Keratinocyte (primary cell): ENCODE measurements at places on chromosomes 6 and 20.
A peak's percentile ranks its signal among the peaks of the same experiment; 100 is the strongest.

- no peaks in the 10 kb centered on the region for H3K36me3 ChIP-seq
- no peak overlapping the region for H3K4me3 ChIP-seq
- no peaks in the 10 kb centered on the region for H3K27me3 ChIP-seq
- no peak overlapping the region for H3K27ac ChIP-seq
Observed at GRCh38 chr6:23518294-23518693, 607.7 kb upstream of the NRSN1 start.

- no peaks in the 10 kb centered on the region for H3K4me1 ChIP-seq
- H3K36me3 ChIP-seq, result no peaks in the 10 kb centered on the region
- no peak for DNase-seq
- H3K27ac ChIP-seq, result no peak overlapping the region
Observed at GRCh38 chr6:161973064-161973463, 699.2 kb upstream of the AGPAT4 start.

DNA sequence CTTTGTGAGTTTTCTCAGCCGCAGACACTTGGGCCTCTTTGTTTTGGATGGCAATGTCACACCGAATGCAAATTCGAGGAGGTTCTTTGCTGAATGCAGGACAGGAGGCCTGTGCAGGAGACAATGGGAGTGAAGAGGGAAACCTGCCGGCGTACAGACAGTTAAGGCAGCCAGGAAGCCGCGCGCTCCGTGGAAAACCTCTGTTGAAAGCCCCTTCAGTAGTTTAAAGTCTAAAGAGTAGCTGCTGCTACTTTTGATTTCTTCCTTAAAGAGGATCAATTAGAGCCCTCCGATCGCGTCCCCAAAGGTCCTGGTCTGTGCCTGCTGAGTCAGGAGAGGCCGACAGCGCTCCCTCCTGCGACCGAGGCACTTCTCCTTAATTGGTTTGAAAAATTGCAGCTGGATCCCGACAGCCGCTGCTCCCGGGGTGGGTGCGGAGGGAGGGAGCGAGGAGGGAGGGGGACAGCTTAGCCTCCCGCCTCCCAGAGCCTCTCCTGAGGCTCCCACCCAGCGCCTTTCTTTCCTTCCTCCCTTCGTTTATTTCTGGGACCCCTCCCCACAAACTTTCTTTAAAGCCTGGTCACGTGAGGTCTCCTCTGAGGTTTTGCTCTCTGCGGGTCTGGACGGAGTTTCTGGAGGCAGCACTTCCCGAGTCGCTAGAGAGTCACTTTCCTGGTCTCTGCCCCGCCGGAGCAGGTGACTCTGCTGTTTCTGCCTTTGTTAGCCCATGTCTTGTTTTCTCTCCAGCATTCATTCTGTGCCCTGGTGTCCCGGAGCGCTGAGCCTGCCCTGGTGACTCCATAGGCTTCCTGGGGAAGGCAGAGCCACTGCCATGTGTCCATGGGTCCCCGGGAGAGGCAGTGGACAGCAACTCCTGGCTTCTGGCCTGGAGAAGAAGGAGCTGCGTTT, 22.3 kb upstream of the RPP40 start:
- H3K4me3 ChIP-seq, result no peak overlapping the region
- no peak overlapping the region for H3K27ac ChIP-seq
- no peaks in the 10 kb centered on the region for H3K27me3 ChIP-seq
- peaks cover 12% of the 10 kb centered on the region for H3K4me1 ChIP-seq
- no peak for DNase-seq

- no peak overlapping the region for H3K27ac ChIP-seq
- H3K4me3 ChIP-seq, result no peak overlapping the region
- no peak for DNase-seq
- peaks cover 12% of the 10 kb centered on the region for H3K36me3 ChIP-seq
- H3K27me3 ChIP-seq, result no peaks in the 10 kb centered on the region
Observed at GRCh38 chr6:128069188-128069587, 168.3 kb upstream of the THEMIS start.

DNA sequence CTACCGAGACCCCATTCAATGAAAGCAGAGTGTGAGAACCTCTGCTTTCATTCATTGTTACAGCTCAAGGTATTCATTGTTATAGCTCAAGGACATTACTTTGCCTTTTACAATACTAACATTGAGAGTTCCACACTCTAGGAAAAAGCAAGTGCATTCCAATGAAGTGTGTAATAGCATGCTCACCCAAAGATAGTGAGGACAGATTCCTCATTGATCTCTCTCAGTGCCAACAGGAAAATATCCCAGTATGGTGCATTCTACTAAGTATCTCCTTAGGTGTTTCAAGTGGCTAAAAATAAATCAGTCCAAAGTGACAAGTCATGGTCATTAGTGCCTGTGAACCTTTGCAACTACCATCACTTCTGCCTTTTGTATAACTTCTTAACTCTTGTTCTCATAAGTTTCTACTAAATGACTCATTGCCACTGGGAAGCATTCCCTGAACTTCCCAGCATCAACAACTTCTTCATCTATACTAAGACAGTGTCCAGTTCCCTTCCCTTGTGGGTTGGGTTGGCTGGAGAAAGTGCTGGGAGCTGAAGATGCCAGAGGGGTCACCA, 140.7 kb upstream of the STXBP5 start:
- H3K4me3 ChIP-seq, result no peak overlapping the region
- H3K27me3 ChIP-seq, result no peaks in the 10 kb centered on the region

DNA sequence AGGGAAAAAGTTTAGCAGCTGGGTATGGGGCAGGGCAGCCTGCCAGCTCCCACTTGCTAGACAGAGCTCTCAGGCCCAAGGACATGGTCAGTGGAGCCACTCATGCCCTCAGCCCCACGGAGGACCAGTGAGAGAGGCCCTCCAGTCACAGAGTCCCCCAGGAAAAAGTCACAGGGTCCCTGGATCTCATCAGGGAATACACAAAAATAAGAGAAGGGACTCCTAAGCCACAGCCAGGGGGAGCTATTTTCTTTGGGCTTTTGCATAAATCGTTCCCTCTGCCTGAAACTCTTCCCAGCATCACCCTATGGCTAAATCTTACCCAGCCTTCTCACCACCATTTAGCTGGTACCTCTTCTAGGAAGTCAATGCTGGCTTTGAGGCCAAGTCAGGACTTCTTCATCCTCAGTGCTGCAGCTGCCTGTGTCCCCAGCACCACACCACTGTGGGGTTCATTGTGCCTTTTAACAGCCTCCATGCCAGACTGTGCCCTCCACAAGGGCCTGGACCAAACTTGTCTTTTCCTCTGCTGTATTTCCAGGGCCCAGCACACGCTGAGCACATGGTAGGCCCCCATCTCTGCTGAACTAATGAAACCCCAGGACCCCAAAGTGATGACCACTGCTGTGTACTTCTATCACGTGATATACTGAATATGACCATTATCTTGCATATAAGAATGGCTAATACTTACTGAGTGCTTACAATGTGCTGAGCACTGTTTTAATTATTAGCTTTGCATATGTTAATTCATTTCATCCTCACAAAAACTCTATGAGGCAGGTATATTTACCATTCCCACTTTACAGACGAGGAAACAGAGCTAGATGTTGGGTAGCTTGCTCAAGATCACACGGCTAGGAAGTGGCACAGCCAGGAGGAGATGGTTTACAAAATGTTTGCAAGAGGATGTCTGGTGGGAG, 2.0 kb downstream of the ZNF335 start:
- H3K27me3 ChIP-seq, result no peaks in the 10 kb centered on the region
- H3K4me3 ChIP-seq, result peak overlapping the region; percentile 94
- H3K36me3 ChIP-seq, result peaks cover 32% of the 10 kb centered on the region

- H3K27ac ChIP-seq, result no peak overlapping the region
- no peak overlapping the region for H3K4me3 ChIP-seq
- H3K27me3 ChIP-seq, result no peaks in the 10 kb centered on the region
- H3K36me3 ChIP-seq, result no peaks in the 10 kb centered on the region
- no peaks in the 10 kb centered on the region for H3K4me1 ChIP-seq
Observed at GRCh38 chr6:24458134-24458533, 31.2 kb downstream of the GPLD1 start.
